ENCODE measurements at places on chromosomes 13 and 19. TPM values are rescaled to one million over a fixed set of nuclear protein-coding genes. Genes with fewer than 3 reads are reported as not detected.

DNA sequence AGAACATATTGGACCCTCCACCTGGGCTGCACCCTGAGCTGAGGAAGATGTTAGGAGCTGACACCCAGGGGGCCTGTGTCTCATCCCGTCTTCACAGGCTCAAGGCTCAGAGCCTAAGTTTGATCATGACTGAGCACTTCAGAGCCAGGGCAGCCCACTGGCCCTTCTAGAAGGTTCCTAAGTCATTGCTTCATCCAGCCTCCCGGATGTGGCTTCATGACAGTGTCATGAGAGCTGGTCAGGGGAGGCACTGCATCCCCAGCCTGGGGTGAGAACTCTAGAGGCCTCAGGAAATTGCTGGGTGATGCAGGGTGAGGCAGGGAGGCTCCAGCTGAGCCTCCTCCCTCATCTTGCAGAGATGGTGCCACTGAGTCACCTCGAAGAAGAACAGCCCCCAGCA, 24.9 kb upstream of the PIK3R2 start:
- H3K27me3 ChIP-seq, result no peaks in the 10 kb centered on the region
- H3K36me3 ChIP-seq, result peaks cover 25% of the 10 kb centered on the region
- peaks cover 7% of the 10 kb centered on the region for H3K4me1 ChIP-seq

GRCh38 chr13:35857769-35858168, 273.4 kb downstream of the DCLK1 start:
- H3K4me3 ChIP-seq, result no peak overlapping the region
- H3K27me3 ChIP-seq, result peaks cover 12% of the 10 kb centered on the region
- no peak overlapping the region for H3K27ac ChIP-seq
- no peaks in the 10 kb centered on the region for H3K4me1 ChIP-seq

DNA sequence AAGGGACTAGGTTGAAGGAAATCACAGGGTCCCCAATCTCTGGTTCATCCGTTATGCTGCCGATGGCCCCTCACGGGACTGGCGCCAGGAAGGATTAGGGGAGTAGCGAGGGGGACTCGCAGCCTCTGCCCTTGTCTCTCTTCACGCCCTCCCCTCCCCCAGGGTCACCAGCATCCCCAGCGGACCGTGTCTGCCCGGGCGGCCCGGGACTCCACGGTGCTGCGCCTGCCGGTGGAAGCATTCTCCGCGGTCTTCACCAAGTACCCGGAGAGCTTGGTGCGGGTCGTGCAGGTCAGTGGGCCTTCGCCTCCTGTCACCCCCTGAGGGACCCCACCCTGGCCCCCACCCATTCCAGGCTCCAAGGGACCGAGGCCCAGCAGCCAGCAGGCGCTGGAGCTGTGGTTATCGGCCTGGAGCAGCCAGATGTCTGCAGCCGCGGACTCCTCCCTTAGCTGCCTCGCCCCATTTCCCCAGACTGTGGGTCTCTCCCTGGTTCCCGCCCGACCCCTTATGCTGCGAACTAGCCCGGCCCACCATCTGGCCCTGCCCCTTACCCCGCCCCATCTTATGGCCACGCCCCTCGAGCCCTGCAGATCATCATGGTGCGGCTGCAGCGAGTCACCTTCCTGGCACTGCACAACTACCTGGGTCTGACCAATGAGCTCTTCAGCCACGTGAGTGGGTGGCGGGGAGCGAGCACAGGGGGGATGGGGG, 5.4 kb downstream of the PNPLA6 start:
- peaks cover 32% of the 10 kb centered on the region for H3K4me1 ChIP-seq
- peaks cover 31% of the 10 kb centered on the region for H3K36me3 ChIP-seq
- H3K27ac ChIP-seq, result no peak overlapping the region
- DNase-seq, result no peak
- H3K4me3 ChIP-seq, result no peak overlapping the region

GRCh38 chr13:101026736-101027398, 352.3 kb upstream of the TMTC4 start:
- peaks cover 1% of the 10 kb centered on the region for H3K27me3 ChIP-seq
- no peak overlapping the region for H3K27ac ChIP-seq
- H3K36me3 ChIP-seq, result no peaks in the 10 kb centered on the region
- DNase-seq, result no peak
- no peak overlapping the region for H3K4me3 ChIP-seq

- no peaks in the 10 kb centered on the region for H3K27me3 ChIP-seq
- peaks cover 7% of the 10 kb centered on the region for H3K36me3 ChIP-seq
- H3K27ac ChIP-seq, result peak overlapping the region; percentile 96
- H3K4me3 ChIP-seq, result peak overlapping the region; percentile 85
- peaks cover 23% of the 10 kb centered on the region for H3K4me1 ChIP-seq
These were observed 256.4 kb upstream of the STARD13 start for GRCh38 chr13:33541962-33542308.

DNA sequence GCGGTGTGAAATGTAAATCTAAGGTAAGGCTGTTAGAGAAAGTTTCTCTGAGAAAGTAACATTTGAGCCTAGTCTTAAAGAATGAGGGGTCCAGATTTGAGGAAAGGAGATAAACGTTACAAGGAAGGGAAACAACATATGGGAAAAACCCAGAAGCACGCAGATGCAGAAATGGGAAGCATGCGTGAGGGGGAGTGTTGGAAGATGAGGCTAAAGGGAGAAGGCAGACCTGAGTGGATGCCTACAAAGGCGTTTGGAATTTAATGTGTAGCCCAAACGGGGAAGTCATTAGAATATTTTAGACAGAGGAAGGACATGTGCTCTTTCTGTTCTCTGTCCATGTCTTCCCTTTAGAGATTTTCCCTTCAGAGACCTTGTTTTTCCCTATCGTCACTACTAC, 61.0 kb downstream of the TPT1 start:
- no peak for DNase-seq
- H3K27me3 ChIP-seq, result no peaks in the 10 kb centered on the region
- H3K4me1 ChIP-seq, result peaks cover 1% of the 10 kb centered on the region
- H3K27ac ChIP-seq, result no peak overlapping the region
- H3K36me3 ChIP-seq, result peaks cover 20% of the 10 kb centered on the region
- H3K4me3 ChIP-seq, result no peak overlapping the region

DNA sequence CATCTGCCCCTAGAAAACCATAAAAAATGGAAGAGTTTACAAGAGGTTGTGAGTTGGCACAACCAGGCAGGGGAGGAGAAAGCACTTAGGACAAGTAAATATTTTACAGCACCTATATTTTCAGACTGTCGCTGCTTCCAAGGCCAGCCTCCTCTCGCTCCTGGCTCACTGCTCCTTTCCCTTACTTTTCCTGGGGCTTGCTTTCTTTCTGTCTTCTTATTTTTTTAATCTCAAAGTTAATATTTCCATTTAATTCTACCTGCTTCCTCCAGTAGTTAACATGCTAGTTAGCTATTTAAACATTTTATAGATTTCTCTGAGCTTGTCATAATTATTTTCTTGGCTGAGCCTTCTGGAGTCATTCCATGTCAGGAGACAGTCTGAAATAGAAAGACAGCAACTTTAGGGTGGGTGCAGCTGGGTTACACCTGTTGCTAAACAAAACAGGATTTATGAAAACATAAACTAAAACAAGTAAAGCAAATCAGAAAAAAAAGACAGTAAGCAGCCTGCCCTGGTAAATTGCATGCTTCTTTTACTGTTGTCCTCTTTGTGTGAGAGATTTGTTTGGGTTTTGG, 330.1 kb downstream of the DLEU7 start:
- H3K4me3 ChIP-seq, result no peak overlapping the region
- H3K27me3 ChIP-seq, result no peaks in the 10 kb centered on the region
- no peak for DNase-seq
- H3K27ac ChIP-seq, result no peak overlapping the region

DNA sequence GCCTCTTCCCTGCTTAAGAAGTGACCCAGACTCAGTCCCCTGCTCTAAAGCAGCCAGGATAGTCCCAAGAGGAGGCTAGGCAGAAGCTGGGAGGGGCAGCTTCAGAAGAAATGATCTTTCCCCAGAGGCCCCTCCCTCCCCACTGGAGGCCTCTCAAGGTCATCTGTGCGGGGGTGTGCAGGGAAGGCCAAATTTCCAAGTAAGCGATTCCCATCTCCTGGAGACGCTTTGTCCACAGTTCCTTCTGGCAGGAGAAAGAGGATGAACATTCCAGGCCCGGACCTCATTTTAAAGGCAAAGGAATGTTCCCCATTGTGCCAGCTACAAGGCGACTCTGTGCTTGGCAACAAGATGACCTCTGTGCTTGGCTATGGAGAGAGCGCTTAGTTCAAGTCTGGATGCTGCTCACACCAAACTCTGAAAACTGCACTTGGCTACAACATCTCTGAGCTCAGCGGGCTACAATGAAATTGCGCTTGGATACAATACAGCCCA, 23.5 kb downstream of the COL5A3 start:
- H3K4me1 ChIP-seq, result no peaks in the 10 kb centered on the region
- no peak overlapping the region for H3K4me3 ChIP-seq
- DNase-seq, result no peak
- no peaks in the 10 kb centered on the region for H3K36me3 ChIP-seq
- no peak overlapping the region for H3K27ac ChIP-seq
- peaks cover 10% of the 10 kb centered on the region for H3K27me3 ChIP-seq

DNA sequence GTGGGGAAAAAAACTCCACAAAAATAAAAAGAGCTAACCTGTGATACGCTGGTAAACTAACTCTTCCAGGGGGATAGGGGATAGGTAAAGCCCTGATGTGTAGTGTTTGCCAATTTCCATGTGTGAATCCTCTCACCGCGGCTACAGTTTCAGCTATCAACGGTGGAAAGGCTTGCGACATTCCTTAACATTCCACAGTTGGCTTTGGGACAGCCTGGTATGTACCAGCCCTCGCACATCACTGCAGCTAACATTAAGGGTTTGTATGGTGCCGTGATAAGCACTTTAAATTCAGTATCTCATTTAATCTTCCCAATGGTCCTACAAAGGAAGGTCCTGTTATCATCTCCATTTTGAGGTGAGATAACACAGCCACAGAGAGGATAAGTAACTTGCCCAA, 112.4 kb downstream of the KATNAL1 start:
- H3K36me3 ChIP-seq, result peaks cover 3% of the 10 kb centered on the region
- no peaks in the 10 kb centered on the region for H3K27me3 ChIP-seq
- no peak overlapping the region for H3K27ac ChIP-seq
- DNase-seq, result no peak
- H3K4me1 ChIP-seq, result peaks cover 2% of the 10 kb centered on the region
- no peak overlapping the region for H3K4me3 ChIP-seq

- H3K4me1 ChIP-seq, result no peaks in the 10 kb centered on the region
- H3K4me3 ChIP-seq, result no peak overlapping the region
- H3K27ac ChIP-seq, result no peak overlapping the region
- peaks cover 4% of the 10 kb centered on the region for H3K27me3 ChIP-seq
These were observed 106.4 kb downstream of the ATP8A2 start for GRCh38 chr13:25478186-25478585.

- peaks cover 13% of the 10 kb centered on the region for H3K36me3 ChIP-seq
- no peak for DNase-seq
- H3K27me3 ChIP-seq, result no peaks in the 10 kb centered on the region
- no peaks in the 10 kb centered on the region for H3K4me1 ChIP-seq
- H3K4me3 ChIP-seq, result no peak overlapping the region
These were observed 13.1 kb downstream of the PCID2 start for GRCh38 chr13:113195360-113195759.

DNA sequence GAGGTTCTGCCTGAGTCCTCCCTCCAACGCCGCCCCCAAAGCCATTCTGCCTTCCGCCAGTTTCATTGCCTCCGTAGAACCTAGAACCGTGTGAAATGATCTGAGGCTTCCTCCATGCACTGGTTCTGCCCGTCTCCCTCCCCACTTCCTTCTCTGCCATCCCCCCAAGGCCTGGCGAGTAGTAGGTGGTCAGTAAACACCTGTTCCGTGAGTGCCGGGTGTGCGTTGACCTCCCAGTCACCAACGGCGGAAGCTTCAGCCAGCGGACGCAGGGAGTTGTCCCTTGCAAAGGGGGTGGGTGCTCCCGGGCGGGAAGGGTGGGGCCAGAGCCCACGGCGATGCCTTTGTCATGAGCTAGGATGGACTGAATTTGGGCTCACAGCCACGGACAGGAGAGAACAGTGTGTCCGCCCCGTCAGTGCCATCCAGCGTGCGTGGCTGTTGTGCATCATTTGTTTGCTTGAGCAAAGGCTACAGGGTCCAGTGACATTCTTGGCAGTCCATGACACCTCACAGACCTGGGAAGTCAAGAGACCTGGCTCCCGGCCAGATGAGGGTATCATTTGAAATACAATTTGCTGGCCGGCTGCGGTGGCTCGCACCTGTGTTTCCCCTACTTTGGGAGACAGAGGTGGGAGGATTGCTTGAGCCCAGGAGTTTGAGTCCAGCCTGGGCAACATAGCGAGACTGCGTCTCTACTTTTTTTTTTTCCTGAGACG, 43.1 kb downstream of the NFIC start:
- no peaks in the 10 kb centered on the region for H3K27me3 ChIP-seq
- H3K27ac ChIP-seq, result no peak overlapping the region
- DNase-seq, result no peak
- no peak overlapping the region for H3K4me3 ChIP-seq
- no peaks in the 10 kb centered on the region for H3K36me3 ChIP-seq
- H3K4me1 ChIP-seq, result peaks cover 2% of the 10 kb centered on the region

DNA sequence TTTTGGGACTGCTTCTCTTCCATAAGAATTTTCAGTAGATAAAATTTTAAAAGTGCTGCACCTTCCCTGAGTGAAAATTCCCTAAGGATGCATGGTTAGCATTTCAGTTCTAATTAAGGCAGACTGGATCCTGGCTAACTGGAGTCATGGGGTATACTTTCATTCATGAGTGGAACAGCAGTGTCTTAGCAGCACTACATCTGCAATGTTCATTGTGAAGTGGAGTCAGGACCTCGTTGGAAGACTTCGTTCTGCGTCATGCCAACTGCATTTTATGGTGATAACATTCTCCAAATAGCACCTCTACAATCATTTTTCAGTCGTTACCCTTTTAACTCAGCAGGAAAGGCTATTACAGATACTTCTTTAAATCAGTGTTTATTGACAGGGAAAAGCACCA, 25.5 kb downstream of the PHF11 start:
- no peaks in the 10 kb centered on the region for H3K27me3 ChIP-seq
- no peak overlapping the region for H3K4me3 ChIP-seq
- no peak overlapping the region for H3K27ac ChIP-seq
- peaks cover 7% of the 10 kb centered on the region for H3K4me1 ChIP-seq
- peaks cover 14% of the 10 kb centered on the region for H3K36me3 ChIP-seq
- no peak for DNase-seq

- H3K27ac ChIP-seq, result no peak overlapping the region
- H3K4me1 ChIP-seq, result peaks cover 1% of the 10 kb centered on the region
These were observed 145.6 kb upstream of the GJB6 start for GRCh38 chr13:20377720-20378119.

DNA sequence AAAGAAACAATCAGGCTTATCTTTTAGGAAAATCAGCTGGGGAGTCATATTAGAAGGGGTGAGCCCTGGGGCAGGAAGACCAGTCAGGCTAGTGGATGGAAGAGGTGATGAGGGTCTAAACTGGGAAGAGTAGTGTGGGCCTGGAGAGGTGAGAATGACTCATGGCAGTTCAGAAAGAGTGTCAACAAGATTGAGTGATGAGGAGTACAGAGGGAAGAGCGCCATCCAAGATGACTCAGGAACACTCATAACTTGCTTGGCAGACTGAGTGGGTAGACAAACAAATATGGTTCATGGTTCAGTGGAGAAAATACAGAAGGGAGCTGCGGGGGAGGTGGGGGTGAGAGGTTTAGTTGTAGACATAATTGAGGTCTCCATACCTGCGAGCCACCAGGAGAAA, 17.3 kb upstream of the CLDN10 start:
- H3K27ac ChIP-seq, result no peak overlapping the region
- H3K27me3 ChIP-seq, result peaks cover 21% of the 10 kb centered on the region
- H3K36me3 ChIP-seq, result no peaks in the 10 kb centered on the region
- DNase-seq, result no peak
- no peaks in the 10 kb centered on the region for H3K4me1 ChIP-seq
- no peak overlapping the region for H3K4me3 ChIP-seq

CATSPERD gene
- total RNA-seq, result not detected

PHF11 gene
- total RNA-seq, result 121 TPM

DDX49 gene
- total RNA-seq, result 42.8 TPM

HSH2D gene
- 80.6 TPM for total RNA-seq

KLK14 gene
- total RNA-seq, result 0.72 TPM

PEAK3 gene
- total RNA-seq, result not detected

All from activated naive CD8-positive, alpha-beta T cell treated with anti-CD3 and anti-CD28 coated beads, Interleukin-2, amount 10 ng/mL, durations not matched to agents 7 days and 5 days (primary cell).